ENCODE measurements at places on chromosomes 6 and 20.

DNA sequence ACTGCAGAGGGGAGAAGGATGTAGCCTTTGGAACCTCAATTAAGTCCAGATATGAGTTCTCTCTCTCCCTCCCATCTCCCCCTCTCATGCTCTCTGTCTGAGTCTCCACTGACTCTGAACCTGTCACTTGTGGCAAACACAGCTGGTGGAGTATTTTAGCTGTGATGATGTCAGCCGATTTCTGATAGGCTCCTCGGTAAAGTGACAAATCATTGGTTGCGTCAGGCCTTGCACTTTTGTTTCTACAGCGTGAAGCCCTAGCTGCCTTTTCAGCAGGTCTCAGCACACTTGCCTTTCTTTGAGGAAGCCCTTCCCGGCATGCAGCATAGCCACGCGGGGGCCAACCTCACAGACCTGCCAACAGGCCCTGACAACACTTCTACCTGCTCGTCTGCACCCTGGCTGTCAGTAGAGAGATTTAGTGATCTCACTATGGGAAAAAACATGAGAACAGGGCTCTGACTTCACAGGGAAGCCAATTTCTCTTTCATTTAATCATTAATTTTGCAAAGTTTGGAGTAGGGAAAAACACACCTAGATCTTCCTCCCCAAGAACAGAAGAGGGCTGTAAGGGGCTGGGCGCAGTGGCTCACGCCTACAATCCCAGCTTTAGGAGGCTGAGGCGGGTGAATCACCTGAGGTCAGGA is 84.4 kb downstream of the GMPR start:
- DNase-seq, result peak; percentile 80

DNA sequence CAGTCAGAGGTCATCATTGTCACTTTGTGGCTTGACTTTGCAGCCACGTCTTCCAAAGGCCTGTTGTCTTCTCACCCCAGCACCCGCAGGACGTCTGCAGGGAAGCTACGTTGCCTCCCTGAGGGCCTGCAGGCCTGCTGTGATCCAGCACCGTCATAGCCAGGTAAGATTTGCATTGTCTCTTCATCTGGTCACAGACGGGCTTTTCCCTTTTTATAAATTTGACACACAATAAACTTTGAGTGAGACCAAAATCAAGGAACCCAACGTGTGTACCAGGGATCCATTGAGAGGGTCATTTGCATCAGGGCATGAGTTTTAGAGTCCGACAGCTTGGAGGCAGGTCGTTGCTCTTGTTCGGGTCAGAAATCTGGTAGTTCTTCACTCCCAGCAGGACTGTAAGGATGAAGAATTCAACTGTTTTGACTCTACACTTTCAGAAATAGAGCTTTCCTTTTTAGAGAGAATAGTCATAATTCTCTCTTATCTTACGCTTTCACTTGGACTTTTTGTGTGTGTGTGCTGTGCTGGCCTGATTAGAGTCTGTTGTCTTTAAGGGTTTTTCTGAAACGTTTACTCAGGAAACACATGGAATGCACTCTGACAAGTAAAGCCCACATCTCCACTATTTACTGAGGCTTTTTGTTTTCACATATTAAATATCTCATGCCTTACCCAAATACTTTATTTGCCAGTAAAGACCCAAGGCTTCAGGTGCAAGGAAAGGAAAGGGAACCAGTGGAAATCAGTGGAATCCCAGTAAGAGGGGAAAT is 177.2 kb upstream of the TAB2 start:
- no peak for DNase-seq

DNA sequence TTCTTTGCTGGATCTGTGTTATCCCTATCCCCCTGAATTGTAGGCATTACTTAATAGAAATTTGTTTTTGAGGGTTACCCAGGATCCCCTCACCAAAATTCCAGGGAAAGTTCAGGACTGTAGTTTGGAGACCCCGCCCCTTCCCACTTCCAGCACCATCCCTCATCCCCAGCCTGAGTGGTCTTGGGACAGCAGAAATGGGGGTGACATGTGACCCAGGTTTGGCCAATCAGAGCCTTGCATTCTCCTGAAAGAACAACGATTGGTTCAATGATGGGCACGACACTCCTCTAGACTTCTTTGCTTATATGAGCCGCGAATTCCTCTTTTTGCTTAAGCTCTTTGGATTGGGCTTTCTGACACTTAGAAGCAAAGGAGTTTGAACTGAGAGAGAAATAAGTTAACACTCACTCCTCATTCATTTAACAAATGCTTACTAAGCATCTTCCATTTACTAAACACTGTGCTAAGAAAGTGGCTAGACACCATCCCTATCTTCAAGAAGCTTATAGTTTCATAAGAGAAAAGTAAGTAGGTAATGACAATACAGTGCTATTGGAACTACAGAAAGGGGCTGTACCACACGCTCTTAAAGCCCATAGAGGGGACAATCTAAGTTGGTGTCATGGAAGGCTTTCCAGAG is 24.9 kb upstream of the PAQR8 start:
- no peak for DNase-seq

GRCh38 chr6:156735751-156736150 is 41.4 kb upstream of the ARID1B start:
- DNase-seq, result no peak

DNA sequence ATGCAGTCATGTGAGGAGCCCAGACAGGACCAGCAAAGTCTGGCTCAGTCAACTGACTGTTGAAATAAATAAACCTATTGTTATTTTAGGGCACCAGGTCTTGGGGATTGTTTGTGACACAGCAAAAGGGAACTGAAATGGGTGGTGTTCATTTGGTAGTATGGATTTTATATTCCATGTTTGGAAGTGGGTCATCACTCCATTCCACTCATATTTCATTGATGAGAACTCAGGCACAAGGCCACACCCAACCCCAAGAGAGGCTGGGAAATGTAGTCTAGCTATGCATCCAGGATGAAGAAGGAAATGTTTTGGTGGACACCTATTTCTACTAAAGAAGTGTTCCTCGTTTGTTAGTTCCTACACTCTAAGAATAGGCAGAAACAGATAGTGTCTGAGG is 64.9 kb upstream of the BTBD3 start:
- DNase-seq, result no peak

Data from left kidney (tissue), 8 donors.